ENCODE measurements at places on chromosomes 7 and 10. TPM values are rescaled to one million over a fixed set of nuclear protein-coding genes. Genes with fewer than 3 reads are reported as not detected.

SRRM3 gene
- total RNA-seq = 0.64 TPM

C10orf53 gene
- not detected for total RNA-seq

- DNase-seq = peak; percentile 33
These were observed 65.7 kb downstream of the GBF1 start for GRCh38 chr10:102311025-102311420.

- no peak for DNase-seq
These were observed 15.9 kb downstream of the FKBP6 start for GRCh38 chr7:73343671-73344380.

GRCh38 chr7:140640727-140641523 is at the start of gene DENND2A:
Gene DENND2A (minus strand): TSS chr7:140640813. CDS start chr7:140602397, 38,416 bp downstream.
- peak; percentile 61 for DNase-seq

- peak; percentile 27 for DNase-seq
These were observed 20.5 kb upstream of the ZNF273 start for GRCh38 chr7:64882341-64883112.

DNA sequence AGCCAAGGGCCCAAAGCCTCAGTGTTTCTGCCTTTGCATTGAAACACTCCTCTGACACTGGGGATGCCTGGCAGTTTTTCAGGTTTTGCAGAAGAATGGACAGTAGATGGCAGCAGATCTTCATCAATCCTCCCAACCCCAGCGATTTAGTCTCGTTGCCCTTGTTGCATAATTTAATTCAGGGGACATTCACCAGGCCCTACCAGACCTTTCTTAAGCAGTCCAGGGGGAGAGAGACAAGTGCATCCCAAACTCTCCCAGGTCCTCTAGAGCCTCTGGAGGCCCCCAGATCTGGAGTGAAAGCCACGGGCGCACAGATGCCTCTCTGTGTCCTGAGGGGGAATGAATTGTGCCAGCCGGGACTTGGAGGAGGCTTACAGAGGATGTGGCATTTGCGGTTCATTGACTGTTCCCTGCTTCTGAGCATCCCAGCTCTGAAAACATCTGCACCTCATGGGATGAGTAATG is 29.6 kb downstream of the MINDY4 start:
- peak; percentile 83 for DNase-seq

DNA sequence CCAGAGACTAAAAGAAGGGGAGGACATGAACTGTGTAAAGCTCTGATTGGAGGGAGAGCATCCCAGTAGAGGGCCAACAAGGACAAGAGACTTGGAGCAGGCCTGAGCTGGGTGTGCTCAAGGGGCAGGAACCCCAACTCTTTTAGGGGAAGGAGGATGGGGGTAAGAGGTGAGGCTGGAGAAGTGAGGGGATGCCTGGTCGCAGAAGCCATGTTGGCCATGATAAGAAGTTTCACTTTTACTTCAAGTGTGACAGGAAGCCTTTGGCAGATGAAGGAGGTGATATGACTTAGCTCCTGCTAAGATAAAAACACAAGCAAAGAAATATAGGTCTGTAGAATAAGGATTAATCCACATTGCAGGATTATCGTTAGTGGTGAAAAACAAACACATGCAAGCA is 208.3 kb downstream of the JAZF1 start:
- DNase-seq = no peak

GRCh38 chr10:74067373-74068352 is 69.7 kb downstream of the VCL start:
- DNase-seq = peak; percentile 88

DNA sequence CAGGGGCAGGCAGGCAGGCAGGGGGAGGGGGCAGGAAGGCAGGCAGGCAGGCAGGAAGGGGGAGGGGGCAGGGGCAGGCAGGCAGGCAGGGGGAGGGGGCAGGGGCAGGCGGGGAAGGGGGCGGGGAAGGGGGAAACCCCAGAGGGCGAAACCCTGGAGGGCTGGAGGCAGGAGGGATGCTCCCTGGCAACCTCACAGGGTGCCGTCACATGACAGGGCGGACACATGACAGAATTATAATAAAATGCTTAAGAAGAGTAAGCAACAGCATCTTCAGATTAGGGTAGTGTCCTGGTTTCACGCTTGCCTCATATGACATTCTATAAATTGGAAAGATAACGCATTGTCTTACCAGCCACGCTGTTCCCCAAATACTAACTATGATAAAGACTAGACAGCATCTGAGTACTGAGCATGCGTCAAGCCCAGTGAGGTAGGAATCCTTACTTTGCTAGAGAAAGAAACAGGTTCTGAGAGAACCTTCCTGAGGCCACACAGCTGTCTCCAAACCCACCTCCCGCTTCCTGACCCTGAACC is 131.6 kb downstream of the DIP2C start:
- DNase-seq = peak; percentile 19

- peak; percentile 23 for DNase-seq
These were observed 538 bp downstream of the AHCYL2 start for GRCh38 chr7:129225206-129225930.

ARMH3 gene
- total RNA-seq = 7.7 TPM

Data from fibroblast of villous mesenchyme (primary cell).